Fibroblast of skin of back (primary cell): ENCODE measurements at places on chromosomes 11 and 22.
A peak's percentile ranks its signal among the peaks of the same experiment; 100 is the strongest.

DNA sequence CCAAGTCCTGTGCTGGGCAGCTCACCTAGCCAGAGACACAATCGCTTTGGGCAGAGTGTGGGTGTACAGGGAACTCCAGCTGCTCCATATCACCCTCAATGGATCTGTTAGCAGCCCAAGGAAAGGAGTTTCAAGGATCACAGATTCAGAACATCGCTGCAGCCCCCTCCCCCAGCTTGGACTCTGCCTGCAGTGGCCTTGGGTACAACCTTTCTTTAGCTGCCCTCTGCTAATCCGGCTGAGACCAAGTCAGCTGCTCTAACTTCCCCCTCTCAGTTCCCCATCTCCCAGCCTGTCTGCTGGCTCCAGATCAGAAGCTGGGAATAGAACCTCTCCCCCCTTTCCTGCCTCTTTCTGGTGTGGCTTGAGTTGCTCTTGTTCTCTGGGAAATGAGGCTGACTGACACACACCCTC, 1.3 kb downstream of the TMEM86A start:
- no peak for DNase-seq

DNA sequence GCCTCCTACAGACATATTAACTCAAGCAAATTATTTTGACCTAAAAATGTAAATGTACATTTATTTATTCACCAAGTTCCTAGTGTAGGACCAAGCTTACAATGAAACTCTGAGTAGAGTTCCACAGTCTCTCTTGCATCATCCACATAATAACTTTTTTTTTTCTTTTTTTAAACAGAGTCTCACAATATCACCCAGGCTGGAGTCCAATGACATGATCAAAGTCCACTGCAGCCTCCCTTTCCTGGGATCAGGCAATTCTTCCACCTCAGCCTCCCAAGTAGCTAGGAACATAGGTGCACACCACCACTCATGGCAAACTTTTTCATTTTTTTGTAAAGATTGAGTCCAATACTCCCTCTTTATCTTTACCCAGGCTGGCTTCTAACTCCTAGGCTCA, 28.0 kb downstream of the FEZ1 start:
- no peak for DNase-seq

- no peak for DNase-seq
Observed at GRCh38 chr11:112227471-112227870, 1.2 kb downstream of the PTS start.

- DNase-seq = no peak
Observed at GRCh38 chr11:73087730-73088129, 54.4 kb downstream of the FCHSD2 start.

DNA sequence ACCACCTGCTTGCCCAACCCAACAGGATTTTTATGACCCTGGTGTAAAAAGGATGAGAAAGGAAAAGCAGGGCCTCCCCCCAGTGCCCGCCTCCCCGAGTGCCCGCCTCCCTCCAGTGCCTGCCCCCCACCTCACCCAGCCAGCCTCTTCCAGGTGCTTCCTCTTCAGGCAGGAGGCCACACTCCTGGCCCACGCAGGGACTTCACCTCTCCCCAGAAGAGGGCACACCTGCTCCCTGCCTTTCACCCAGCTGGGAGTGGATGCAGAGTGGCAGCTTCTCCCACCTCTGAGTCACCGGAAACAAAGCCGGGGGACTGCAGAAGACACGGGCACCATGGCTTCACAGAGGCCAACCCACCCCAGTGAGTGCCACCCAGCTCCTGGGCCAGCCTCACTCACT, 16.1 kb downstream of the CPT1A start:
- no peak for DNase-seq

DNA sequence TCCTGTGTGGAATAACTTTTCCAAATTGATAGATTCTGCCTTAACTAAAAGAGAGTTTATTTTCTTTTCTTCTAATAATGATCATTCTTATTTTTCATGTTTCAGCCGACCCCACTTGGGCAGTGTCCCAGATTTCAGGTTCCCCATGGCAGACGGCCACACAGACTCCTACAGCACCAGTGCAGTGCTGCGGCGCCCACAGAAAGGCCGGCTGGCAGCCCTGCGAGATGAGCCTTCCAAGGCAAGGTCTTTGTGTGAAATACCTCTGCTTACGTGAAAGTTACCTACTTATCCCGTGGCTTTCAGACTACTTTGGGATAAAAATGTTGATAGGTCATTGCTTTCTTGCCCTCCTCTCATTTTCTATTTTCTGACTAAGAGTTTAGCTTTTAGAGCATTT, 59.3 kb upstream of the CTTN start:
- DNase-seq = no peak

- DNase-seq = no peak
Observed at GRCh38 chr11:125950178-125950490, 4.3 kb downstream of the VSIG10L2 start.

DNA sequence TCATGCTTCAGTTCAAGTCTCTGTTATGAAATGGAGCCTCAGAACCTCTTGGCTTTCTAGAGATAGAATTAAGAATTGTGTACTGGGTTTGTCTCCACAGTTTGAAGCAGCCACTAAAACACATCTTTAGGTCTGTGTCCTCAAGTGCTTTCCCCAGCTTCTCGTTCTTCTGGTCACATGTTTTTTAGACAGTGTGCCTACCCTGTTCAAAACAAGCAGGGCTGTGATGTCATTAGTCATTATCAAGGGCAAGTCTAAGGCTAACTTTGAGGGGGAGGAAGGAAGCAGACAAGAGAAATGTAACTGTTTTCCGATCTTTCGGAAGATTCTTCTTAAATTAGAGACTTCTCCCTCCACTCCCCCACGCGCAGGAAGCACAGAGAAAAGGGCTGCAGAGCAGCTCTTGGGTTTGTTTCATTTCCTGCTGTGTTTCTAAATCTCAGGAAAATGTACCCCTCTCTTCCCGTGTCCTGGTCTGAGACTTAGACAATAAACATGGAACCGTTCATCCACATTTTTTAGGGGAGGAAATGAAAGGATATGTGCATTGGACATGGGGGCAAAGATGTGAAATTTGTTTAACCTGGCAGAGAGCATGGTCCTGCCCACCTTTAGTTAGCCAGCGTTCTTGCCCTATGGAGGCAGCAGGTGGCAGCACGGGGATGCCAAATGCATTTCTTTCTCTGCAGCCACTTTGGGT, 3.1 kb downstream of the AKIP1 start:
- peak; percentile 45 for DNase-seq

DNA sequence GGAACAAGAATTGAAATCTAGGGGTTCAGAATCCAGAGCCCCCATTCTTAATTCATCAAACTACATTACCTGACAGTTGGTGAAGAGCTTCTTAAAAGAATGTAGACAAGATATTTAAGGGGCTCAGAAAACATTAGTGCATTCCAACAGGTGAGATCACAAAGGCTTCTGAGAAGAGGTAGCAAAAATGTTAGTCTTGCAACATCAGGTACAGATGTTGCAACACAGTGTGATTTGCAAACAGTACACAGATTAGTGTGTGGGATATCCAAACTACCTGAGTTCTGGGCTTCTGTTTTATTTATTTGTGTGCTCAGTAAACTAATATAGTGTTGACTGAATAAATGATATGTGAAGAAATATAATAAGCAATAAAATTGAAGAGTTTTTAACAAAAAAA, 11.8 kb downstream of the CASP4 start:
- no peak for DNase-seq
